Nucleus accumbens (tissue), 56 donors: ENCODE measurements at places on chromosomes 3 and 15.

GRCh38 chr15:62824111-62825015 is 218.2 kb upstream of the TPM1 start:
- no peak for DNase-seq

DNA sequence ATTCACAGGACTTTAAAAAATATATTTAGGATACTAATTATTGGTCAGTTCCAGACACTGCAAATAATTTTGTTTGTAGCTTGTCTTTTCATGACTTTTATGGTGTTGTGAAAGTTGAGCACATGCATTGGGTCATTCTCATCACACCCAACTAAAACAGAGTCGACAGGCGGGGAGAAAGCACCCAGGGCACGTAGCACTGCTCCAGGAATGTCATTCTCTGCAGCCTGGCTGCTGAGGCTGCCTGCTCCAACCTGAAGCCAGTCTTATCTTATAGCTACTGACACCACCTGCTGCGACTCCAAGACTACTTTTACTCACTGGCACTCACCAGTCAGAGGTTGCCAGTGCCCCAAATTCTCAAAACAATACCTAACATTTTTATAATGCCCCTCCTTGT is 56.9 kb downstream of the ACAD9 start:
- no peak for DNase-seq

- DNase-seq, result no peak
These were observed 55.6 kb upstream of the DLG1 start for GRCh38 chr3:197353867-197354567.

GRCh38 chr3:33977227-33977626 is 178.8 kb downstream of the PDCD6IP start:
- DNase-seq, result no peak

- DNase-seq, result no peak
These were observed 38.3 kb upstream of the SNRPN start for GRCh38 chr15:24916305-24917009.
